Umbilical cord (tissue), 2 donors: ENCODE measurements at places on chromosomes 16 and 17.

- DNase-seq = no peak
These were observed 575.8 kb downstream of the TOX3 start for GRCh38 chr16:51971184-51971583.

GRCh38 chr16:23079675-23080301 lies 69.5 kb downstream of the USP31 start:
- peak; percentile 52 for DNase-seq

DNA sequence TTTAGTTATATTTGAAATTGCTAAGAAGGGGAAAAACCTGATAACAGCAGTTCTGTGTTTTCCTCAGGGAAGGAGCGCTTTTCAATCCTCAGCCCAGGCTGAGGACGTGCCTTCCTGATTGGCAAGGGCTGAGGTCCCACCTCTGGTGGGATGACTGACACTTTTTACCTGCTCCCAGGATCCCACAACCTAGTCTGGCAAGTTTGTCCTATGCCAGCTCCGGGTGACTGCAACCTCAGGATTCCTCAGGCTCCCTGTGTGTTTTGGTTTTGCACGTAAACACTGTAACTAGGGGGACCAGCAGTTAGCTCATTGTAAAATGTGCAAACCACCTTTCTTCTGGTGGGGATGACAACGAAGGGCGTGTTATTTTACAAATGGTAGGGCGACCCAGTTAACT lies 7.5 kb downstream of the MARCHF10 start:
- peak; percentile 47 for DNase-seq

DNA sequence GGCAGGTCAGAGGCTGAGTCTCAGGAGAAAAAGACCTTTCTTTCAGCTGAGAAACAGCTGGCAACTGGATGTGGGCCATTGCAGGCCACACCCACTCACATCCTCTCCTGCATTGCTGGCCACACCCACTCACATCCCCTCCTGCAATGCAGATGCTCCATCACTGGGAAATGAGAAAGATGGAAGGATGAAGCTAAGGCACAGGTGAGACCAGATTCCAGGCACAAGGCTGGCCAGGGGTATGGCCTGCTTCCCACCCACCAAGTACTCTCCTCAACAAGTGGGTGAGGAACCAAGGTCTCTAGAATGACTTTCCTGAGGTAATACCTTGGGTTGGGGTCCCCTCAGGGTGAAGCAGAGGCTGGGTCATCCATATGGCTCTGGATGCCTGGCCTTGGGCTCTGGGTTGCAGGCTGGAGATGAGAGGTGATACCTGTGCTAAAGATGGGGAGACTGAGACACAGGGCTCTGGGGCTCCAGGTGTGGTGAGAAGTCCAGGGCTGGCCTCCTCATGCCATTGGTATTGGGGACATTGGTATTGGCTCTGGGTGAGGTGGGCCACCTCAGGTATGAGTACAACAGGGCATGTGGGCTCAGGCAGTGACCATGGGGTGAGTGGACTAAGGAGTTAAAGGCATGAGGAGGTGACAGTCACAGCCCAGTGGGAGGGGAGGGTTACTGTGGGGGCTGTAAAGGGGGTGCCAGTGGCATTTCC lies 1726.8 kb downstream of the TP53TG3F start:
- DNase-seq = no peak

DNA sequence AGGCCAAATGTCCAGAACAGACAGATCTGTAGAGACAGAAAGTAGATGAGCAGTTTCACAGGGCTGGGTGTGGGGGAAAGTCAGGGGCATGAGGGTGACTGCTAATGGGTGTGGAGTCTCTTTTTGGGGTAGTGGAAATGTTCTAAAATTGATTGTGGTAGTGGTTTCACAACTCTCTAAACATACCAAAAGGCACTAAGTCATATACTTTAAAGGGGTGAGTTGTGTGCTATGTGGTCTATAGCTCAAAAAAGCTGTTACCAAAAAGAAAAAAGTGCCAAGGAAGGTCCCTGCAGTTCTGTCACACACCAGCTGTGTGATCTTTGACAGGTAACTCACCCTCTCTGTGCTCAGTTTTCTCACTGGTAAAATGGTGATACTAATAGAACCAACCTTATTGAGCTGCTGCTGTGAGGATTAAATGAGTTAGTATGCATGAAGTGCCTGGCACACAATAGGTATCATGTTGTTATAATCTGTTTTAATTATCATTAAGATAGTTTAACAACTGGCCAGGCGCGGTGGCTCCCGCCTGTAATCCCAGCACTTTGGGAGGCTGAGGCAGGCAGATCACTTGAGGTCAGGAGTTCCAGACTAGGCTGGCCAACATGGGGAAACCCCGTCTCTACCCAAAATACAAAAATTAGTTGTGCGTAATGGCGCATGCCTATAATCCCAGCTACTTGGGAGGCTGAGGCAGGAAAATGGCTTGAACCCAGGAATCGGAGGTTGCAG lies 10.3 kb downstream of the ITGAX start:
- DNase-seq = no peak

- DNase-seq = peak; percentile 6
These were observed 18.9 kb upstream of the HYDIN start for GRCh38 chr16:71249399-71249798.

DNA sequence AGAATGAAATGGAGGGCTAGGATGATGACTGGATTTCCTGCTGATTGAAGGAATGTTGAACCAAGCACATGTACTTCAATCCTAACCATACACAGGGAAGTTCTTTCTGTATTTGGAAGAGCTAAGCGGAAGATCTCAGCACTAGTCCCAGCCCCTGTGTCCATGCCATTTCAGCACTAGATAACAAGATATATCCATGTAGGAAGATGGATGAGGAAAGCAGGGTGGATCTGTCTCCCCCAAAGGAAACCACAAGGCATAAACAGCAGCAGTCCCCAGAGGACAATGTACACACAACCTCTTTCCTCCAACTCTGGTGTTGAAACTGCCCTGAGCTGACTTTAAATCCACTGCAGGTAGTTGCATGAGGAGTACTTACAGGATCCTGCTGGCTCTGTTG lies 75.1 kb downstream of the GRIN2A start:
- DNase-seq = no peak

- DNase-seq = no peak
These were observed 3.9 kb downstream of the PPM1E start for GRCh38 chr17:58759522-58759921.

DNA sequence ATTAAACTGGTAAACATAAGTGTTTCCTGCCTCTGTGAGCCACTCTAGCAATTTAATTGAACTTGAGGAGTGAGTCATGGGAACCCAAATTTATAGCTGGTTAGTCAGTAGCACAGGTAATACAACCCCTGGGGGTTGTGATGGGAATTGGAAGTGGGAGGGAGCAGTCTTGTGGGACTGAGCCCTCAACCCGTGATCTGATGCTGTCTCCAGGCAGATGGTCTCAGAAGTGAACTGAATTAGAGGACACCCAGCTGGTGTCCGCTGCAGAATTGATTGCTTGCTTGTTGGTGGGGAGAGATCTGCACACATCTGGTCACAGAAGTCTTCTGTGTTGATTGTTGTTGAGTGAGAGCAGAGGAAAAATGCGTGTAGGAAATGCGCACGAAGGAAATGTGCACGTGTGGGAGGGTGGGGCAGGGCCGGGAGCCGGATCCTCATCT lies 7.7 kb upstream of the ST6GALNAC2 start:
- no peak for DNase-seq

GRCh38 chr17:82703036-82703745 lies 4.7 kb upstream of the RAB40B start:
- DNase-seq = no peak

DNA sequence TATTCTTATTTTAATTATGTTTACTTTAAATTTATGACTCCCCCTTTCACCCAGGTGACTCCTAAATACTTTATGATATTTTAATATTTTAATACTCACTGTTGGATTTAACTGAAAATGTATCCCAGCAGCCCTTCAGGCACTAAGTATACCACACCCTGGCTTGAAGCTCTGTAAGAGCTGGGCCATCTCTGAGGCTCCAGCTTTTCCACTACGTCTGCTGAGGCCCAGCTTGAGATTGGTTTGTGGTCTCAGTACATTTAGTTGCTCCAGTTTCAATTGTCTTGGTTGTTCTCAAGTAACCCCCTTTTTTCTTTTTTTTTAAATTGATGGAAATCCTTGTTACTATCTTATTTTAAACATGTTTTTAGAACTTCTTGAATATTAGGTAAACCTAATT lies 27.0 kb upstream of the CAPNS2 start:
- no peak for DNase-seq

DNA sequence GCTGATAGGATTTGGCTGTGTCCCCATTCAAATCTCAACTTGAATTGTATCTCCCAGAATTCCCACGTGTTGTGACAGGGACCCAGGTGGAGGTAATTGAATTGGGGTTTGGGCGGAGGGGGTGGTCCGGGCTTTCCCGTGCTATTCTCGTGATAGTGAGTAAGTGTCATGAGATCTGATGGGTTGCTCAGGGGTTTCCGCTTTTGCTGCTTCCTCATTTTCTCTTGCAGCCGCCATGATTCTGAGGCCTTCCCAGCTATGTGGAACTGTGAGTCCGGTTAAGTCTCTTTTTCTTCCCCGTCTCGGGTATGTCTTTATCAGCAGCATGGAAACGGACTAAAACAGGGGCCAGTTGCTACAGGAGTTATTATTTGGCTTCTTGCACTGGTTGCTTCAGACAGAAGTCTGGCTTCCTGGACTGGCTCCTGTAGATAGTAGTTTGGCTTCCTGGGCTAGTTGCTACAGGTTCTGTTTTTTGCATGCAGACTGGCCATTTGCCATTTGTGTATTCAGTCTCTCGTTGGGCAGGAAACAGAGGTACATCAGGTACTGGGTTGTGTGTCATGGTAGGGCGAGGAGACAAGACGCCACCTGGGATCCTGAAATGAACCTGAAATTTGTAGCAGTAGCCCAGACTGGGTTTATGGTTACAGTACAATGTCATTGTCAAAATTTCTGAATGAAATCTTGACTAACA lies 32.6 kb downstream of the CNTNAP4 start:
- DNase-seq = no peak

DNA sequence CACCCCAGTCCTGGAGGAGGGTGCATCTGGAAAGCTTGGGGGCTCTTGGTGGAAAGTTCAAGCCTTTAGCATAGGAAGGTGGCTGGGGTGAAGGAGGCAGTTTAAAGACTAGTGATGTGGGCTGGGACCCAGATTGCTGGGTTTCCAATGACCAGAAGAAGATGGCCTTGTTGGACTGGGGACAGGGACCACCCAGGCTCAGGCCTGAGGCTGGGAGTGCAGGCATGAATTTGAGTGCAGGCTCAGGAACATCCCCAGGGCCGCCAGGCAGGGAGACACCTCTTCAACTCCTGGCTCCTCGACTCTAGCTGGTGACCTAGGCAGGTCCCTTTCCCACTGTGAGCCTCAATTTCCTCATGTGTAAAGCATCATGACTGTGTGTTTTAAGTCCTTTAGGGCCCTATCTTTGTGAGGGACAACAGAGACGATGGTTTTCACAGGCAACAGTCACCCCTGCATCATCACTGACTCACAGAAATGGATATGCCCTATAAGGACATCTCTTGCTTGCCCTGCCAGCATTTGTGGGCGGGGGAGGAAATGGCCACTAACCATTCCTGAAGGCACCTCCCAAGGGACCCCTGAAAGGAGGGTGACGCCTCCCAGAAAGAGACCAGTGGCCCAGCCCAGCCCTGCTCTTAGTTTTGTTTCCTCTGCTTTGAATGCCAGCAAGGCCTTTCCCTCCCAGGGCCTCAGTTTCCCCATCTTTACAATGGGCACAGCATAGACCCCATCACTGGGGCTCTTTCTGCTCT lies 11.1 kb downstream of the NLRC5 start:
- peak; percentile 30 for DNase-seq

GRCh38 chr17:44907729-44908470 lies 7.4 kb downstream of the GFAP start:
- no peak for DNase-seq

- DNase-seq = no peak
These were observed 2.2 kb downstream of the HOXB13 start for GRCh38 chr17:48726114-48726915.

GRCh38 chr16:78786635-78787034 lies 687.2 kb downstream of the WWOX start:
- no peak for DNase-seq

- DNase-seq = peak; percentile 90
These were observed 51.7 kb downstream of the PLXDC1 start for GRCh38 chr17:39099663-39100286.

DNA sequence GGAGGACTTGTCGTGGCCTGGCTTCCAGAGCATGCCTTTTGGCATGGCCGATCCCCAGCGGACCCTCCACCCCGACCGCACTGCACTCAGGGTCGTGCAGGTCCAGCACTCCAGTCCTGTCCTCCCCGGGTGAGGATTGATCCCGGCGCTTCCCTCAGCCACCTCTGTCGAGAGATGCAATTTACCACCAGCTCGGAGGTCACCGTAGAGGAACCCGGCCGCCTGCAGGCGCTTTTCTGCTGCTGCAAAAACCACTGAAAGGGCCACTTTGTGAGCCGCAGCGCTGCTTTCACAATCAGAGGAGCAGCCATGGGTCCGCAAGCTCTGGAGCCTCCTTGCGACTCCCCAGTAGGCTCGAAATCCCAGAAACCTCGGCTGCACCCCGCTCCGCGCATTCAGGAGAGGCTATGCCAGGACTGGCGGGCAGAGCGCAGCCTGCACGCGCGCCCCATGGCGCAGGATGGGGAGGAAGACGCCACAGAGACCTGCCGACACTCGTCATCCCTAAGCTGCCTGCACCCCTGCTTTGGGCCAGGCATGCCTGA lies 134.2 kb downstream of the HS3ST2 start:
- DNase-seq = no peak

GRCh38 chr17:55794725-55795482 lies 44.1 kb downstream of the PCTP start:
- no peak for DNase-seq

GRCh38 chr17:19753661-19754463 lies 5.8 kb upstream of the ALDH3A1 start:
- DNase-seq = no peak
